CD4-positive, alpha-beta T cell treated with Interleukin-2 at 100 ng/mL for 4 hours (primary cell): ENCODE measurements at places on chromosomes 16 and 17.

DNA sequence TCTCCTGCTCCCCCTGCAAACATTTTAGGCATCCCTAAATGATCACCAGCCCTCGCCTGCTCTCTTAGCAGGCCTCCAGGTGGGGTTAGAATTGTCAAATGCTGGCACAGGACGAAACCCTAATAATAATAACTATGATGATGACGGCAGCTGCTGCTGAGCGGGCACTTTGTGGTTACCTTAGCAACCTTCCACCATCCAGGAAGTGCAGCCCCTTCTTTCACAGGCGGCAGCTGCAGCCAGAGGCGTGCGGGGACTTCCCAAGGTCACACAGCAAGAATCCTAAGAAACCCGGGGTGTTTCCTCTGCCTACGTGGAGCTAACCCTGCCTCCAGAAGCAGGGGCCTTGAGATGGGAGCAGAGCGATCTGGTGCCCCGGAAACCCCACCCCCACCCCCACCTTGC is 22.4 kb upstream of the EIF1 start:
- peak; percentile 88 for DNase-seq

DNA sequence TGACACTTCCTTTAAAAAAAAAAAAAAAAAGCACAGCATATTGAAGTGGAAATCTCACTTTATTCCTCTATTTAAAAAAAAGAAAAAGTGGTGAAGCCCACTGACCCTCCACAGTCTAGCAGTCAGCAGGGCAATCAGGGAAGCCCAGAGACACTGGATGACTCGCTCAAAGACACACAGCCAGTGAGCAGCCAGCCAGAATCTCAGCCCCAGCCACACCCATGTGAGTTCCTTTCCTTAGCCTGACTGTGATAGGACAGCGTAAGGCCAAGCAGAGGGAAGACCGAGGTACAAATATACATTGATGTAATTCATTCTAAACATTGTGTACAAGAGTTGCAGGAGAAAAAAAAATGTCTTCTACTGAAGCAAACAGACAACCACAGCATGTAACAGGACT is 22.5 kb downstream of the XPO6 start:
- DNase-seq, result peak; percentile 50

- DNase-seq, result no peak
These were observed 15.3 kb downstream of the OSBPL7 start for GRCh38 chr17:47806026-47806912.

GRCh38 chr16:67993207-67994039 is 5.9 kb downstream of the DPEP2 start:
- peak; percentile 84 for DNase-seq

DNA sequence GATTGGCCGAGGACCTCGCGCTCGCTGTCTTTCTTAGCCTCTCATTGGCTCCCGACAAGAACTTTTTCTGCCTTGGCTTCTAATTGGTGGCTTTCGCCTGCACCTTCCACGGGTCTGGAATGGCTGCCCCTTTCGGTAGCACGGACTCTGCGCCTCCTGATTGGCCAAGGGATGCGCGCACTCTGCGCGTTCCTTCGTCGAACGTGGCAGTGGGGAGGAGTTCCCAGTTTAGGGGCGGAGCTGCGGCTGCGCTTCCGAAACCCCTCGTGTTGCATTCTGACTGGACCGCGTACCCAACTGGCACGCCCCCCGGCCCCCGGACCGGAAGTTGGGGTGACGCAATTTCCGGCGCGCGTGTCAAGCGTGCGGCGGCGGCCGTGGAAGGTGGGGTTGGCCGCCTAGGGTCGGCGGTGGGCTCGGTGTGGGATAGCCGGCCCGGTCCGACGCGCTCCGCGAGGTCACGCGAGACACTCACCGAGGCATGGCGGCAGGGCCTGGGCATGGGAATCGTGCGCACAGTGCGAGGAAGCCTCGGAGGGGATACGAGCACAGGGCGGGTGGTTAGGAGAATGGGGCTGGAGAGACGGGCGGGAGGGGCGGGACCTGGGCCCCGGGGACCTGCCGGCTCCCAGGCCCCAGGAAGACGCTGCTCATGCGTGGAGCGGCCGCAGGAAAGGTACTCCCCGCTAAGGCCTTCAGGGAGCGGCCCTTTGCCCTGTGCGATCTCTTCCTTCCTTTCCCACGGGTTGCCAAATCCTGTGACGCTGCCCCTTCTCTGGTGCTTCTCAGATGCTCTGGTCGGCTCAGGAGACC is 627 bp upstream of the P4HB start:
- DNase-seq, result peak; percentile 100
